Aorta (tissue), 5 donors: ENCODE measurements at places on chromosomes 1 and 21.

DNA sequence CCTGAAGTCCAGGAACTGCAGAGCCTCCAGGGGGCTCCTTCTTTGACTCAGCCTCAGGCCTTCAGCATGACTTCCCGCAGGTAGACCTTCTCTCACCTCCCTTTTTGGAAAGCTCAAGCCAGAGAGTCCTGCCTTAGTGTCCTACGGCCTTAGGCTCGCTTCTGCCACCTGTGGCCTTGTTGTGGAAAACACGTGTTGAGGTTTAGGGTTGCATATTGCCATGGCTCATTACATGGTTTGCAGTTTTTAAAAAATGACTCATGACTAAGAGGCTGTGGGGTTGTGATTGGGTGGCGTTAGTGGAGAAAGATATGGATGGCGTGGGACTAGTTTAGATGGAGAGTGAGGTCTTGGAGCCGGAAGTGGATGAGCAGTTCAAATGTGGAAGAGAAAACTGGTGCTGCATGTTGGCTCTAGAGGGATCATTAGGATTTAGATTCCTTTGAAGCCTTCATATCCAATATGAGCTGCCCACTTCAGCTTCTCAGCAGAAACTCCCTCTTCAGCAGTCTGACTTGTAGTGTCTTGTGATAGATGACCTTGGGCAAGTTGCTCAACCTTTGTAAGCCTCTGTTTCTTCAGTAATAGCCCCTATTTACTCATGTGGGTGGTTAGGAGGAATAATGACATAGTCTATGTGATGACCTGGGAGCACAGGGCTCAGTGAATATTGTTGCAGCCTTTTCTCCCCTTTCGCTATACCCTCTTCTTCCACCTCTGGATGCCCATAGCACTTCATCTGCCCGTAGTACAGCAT, 6.5 kb upstream of the FGGY start:
- DNase-seq = no peak

DNA sequence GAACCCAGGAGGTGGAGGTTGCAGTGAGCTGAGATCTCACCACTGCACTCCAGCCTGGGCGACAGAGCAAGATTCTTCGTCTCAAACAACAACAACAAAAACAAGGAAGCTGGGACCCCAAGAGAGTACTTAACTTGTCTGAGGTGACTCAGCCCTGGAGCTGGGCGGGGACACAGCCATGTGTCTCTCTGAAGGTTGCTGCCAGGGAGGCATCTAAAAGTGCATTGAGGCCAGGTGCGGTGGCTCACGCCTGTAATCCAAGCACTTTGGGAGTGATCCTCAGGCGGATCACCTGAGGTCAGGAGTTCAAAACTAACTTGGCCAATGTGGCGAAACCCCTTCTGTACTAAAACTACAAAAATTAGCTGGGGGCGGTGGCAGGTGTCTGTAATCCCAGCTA, 7.7 kb downstream of the IFI6 start:
- no peak for DNase-seq

DNA sequence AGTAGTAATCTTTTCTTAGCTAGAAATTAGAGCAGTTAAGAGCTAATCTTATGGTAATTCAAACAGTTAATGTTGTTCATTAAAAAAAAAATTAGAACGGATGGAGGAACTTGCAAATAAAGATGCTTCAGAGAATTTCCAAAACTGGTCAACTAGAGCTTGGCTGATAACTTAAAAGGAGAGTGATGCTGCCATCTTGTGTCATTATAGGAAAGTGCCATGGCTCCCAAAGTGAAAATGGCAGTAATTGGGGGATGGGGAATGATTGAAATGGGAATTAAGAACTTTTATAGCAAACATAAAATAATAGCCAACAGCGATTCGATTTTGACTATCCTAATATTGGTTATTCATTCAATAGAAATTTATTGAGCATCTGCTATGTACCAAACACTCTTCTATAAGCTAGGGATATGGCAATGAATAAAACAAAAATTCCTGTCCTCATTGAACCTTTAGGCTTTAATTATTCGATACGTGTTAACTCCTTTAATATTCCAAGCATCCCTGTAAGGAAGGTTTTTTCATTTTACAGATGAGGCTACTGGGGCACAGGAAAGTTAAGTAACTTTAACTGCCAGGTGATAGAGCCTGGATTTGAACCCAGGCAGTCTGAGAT, 5.7 kb upstream of the PLPP3 start:
- DNase-seq = no peak

- no peak for DNase-seq
Observed at GRCh38 chr1:206563367-206564207, 48.7 kb downstream of the EIF2D start.
